T-helper 22 cell (primary cell): ENCODE measurements at places on chromosomes 13 and 19.
A peak's percentile ranks its signal among the peaks of the same experiment; 100 is the strongest.

- no peak for DNase-seq
Observed at GRCh38 chr19:485077-485476, 11.2 kb upstream of the MADCAM1 start.

GRCh38 chr19:2101417-2102335, 5.0 kb downstream of the IZUMO4 start:
- no peak for DNase-seq

- no peak for DNase-seq
Observed at GRCh38 chr19:33484226-33484774, 37.3 kb downstream of the PEPD start.

DNA sequence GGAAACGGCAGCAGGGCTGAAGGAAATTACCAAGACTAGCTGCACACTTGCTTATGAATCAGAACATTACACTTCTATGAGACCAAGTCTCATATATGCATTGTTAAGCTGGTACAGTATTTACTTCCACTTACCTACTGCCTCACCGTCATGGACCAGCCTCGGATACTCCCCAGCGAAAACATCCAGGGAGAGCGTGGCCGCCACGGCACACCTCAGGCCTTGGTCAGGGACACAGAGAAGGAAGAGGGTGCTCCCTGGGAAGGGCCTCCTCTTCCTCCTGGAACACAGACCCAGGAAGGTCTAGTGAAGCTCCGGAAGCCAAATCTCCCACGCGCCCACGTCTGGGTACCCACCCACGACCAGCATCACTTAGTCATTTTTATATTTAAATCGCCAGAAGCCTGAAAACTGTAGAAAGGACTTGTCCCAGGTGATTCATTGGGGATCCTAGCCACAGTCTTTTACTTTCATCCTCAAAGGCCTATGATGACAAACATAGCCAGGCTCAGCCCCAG, 24.4 kb upstream of the MTIF3 start:
- no peak for DNase-seq

DNA sequence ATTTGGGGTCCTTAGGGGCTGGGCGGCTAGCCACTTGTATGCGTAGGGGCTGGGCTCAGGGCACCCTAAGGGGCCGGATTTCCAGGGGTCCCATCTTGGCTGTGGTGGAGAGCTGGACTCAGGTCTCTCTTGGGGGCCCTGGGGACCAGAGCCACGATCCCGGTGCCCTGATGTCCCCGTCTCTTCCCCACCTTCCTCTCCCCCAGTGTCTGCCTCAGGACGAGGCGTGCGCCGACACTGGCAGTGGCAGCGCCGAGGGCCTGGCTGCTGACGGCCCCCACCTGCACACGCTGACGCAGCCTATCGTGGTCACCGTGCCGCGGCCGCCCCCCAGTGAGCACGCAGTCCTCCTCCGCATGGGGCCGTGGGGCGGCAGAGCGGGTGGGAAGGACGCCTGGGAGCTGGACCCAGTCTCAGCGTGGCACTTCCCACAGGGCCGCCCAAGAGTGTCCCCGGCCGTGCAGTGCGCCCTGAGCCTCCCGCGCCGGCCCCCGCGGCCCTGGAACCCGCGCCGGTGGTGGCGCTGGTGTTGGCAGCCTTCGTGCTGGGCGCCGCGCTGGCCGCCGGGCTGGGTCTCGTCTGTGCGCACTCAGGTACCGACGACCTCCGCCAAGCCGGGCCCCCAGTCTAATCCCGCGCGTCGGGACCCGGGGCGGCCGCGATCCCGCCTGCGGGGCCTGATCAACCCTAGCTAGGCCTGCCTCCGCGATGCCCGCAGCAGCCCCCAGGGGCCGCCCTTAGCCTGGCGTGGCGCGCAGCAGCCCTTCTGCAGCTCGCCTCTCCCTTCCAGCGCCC, 2.7 kb upstream of the SNAPC2 start:
- peak; percentile 36 for DNase-seq

DNA sequence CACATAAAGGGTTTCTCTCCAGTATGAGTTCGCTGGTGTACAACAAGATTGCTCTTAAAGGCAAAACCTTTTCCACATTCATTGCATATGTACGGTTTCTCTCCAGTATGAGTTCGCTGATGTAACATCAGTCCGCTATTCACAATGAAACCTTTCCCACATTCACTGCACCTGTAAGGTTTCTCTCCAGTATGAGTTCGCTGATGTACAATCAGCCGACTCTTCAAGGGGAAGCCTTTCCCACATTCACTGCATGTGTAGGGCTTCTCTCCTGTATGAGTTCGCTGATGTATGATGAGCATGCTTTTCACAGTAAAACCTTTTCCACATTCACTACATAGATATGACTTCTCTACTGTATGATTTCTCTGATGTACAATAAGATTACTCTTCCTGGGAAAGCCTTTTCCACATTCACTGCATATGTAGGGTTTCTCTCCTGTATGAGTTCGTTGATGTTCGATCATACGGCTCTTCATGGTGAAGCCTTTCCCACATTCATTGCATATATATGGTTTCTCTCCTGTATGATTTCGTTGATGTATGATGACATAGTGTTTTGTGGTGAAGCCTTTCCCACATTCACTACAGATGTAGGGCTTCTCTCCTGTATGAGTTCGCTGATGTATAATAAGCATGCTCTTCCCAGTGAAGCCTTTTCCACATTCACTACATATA, 6.0 kb upstream of the ZNF614 start:
- DNase-seq, result no peak
